Endothelial cell of umbilical vein (primary cell): ENCODE measurements at places on chromosomes 7 and 10. TPM values are rescaled to one million over a fixed set of nuclear protein-coding genes. Genes with fewer than 3 reads are reported as not detected.

GRCh38 chr10:107126512-107127065 lies 37.9 kb downstream of the SORCS1 start:
- no peak for DNase-seq

DNA sequence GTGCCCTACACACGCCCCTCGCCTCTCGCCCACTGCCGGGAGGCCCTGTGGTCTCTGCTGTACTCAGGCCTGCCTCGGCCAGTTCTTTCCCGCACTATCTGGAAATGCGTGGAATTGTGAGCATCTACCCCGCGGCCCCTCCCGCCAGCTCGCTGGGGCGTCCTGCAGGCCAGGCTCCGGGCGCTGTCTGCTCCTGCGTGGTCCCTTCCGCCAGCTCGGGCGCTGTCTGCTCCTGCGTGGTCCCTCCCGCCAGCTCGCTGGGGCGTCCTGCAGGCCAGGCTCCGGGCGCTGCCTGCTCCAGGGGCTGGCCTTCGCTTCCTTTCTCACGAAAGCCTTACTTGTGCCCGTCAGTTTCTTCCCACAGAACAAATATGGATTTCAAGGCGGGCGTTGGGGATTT lies 14.9 kb downstream of the GET4 start:
- no peak for DNase-seq

DNA sequence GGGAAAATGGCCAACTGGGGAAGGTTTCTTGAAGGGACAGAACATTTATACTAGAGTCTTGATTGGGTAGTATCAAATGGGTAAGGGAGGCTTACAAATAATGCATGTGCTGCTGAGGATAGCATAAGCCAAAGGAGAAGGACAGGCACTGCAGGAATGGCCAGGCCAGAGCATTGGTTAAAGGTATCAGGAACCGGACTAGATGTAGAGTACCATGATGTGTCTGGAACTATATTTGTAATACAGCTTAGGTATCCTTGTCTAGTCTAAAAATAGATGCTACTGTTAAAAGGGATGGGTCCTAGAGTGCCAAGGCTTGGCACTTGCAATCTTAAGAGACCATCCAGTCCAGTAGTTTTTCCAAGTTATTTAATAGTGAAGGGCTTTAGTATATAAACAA lies 20.3 kb downstream of the TMEM243 start:
- DNase-seq = no peak

SPAM1 gene
- total RNA-seq = not detected in 2 replicates
